ENCODE measurements at places on chromosomes 16 and 17.

DNA sequence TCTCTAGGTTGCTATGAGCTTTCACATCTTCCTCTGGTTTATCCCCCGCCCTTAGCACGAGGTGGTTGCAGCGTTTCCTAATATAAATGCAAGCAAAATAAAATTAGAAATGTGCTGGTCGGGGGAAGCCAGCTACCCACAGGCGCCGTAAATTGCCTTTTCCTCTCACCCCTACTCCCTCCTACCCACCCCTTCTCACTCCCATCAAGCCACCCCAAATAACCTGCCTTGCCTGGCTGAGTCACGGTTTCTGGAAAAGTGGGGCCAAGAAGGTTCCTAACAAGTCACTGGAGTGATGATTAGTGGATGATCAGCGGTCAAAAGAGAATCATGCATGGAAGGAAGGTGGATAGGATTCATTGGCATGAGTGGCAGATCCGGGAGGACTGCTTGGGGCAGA, 120.9 kb upstream of the RBFOX1 start:
- DNase-seq: no peak

DNA sequence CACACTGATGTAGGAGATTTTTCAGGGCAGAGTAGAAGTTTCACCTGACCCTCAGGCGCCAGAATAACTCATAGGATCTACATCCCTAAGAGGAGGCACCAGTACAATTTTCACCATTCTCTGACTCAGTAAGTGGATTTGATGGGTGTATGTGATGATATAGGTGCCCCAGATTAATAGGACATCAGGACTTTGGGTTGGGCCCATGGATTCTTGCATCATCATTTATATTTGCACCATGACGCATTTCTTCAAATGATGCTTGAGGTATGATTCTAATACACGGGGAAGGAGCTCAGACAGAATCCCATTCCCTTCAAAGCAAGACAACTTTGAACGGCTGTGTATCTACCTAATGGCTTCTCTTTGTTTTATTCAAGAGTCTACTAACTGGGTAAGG, 173.2 kb downstream of the TMEM114 start:
- no peak for DNase-seq

DNA sequence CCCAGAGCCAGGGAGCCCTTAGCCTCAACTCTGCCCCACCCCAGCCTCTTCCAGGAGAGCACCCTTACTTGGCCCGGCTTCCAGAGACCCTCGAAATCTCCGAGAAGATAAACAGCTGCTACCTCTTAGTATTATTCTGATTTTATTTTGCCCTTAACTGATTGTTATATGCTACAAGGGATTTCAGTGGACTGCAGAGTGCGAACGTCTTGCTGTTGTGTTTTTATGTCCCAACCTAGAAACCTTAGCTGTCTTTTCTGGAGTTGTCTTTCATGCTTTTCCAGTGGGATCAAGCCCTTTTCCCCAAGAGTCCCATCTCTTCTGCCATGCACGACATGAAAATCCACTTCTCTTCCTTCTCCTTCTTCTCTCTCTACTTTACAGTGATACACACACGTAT, 47.0 kb downstream of the SNX20 start:
- DNase-seq: no peak

DNA sequence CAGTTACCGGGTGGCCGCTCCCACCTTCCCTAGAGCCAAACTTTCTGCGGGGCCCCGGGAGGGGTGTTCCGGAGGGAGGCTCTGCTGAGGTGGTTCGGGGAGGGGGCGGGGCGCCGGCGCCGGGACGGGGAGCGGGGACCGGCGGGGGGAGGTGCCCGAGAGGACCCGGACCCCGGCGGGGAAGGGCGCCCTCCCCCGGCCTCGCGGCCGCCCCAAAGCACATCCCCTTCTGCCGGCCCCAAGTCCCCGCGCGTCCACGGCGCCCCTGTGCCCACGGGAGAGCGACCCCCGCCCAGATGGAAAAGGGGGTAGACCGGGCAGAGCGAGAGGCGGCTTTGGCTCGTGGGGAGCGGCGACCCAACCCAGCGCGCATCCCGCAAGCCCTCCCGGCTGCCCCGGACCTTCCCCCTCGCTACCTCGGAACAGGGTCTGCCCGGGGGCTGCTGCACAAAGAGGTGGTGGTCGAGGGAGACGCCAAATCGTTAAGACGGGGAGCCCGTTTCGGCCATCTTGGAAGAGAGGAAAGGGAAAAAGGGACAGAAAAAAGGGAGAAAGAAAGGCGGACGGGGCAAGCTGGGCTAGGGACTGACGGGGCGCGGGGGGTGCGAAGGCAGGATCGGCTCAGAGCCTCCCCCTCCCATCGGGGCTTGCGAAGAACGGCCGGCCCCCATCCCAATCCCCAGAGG, 530 bp downstream of the PCGF2 start:
- DNase-seq: no peak

GRCh38 chr16:86806838-86807351, 228.5 kb downstream of the FOXL1 start:
- DNase-seq: no peak

- no peak for DNase-seq
These were observed 1.0 kb downstream of the MYO15B start for GRCh38 chr17:75588596-75589011.

DNA sequence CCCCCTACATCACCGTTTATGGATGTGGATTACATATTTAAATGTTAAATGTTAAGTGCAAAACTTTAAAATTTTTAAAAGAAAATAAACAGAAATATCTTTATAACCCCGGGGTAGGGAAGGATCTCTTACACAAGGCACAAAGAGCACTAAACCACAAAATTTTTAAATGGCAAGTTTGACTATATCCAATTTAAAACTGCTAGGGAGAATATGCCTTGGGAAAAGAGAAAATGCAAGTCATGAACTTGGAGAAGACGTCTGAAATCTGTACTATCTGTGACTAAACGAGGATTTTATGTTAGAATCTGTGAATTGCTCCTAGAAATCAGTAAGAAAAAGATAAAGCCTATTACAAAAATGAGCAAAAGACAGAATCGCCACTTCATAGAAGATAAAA, 28.7 kb upstream of the SLFN13 start:
- no peak for DNase-seq

- no peak for DNase-seq
These were observed 58.0 kb upstream of the SCNN1B start for GRCh38 chr16:23244122-23244521.

Measured in kidney tubule cell (primary cell).